GM12878 (cell line): ENCODE measurements at places on chromosomes 2 and 18.

GRCh38 chr2:204842661-204843485 lies 297.6 kb downstream of the PARD3B start:
- DNase-seq: no peak

- DNase-seq: no peak
Measured at GRCh38 chr2:207086136-207086535, 79.6 kb downstream of the KLF7 start.

DNA sequence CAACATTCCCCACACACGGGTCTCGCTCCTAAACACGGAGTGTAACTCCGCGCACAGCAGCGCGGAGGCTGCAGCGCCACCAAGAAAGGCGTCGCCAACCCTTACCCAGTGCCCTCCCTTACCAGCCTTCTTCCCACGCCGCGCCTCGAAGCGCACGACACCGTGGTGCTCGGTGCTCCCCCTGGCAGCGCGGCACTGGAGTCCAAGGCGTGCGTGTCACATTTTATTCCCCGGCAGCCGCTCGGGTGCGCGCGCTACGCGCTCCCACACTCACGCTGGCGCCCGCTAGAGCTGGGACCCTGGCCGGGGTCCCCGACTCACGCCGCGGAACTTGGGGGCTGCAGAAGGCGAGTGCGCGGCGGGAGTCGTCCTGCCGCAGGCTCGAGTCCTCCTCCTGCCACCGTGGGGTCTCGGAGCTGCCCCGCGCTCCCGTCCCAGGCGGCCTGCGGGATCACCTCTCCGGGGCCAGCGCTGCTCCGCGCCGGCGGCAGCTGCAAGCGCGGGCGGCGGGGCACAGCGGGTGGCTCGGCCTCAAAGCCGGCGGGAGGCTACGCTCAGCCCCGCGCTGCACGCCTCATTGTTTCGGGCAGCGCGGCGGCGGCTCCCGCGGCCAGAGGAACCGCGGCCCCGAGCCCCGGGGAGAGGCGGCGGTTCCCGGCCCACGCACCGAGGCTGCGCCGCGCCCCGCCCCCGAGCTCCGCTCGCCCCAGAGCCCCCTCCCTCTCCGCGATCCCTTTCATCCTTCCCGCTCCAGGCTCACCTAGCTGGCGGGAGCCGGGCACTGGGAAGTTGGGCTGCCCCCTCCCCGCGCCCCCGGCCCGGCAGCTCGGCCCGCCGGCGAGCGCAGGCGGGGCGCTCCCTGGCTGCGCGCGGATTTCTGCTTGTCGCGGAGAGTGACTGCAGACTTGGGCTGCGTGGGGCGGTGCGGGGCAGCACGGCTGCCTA lies at the start of gene ST6GAL2:
Gene ST6GAL2, minus strand, starts transcription at position 197 of the 945 bp plus-strand sequence. CDS start 42,190 bp downstream, outside the sequence.
- DNase-seq: no peak

- DNase-seq: no peak
Measured at GRCh38 chr2:19021721-19022120, 336.7 kb downstream of the OSR1 start.

DNA sequence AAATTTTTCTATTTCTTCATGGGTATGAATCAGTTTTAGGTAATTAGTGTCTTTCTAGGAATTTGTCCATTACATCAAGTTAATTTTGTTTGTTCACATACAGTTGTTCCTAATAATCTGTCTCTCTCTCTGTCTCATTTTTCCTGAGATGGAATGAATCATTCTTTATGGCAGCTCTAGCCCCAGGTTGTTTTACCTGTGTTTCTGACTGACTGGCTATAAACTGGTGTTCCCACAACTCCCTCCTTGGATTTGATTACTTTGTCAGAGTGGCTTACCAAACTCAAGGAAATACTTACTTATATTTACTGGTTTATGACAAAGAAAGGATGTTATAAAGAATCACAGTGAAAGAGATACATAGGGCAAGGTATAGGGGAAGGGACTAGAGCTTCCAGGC lies 15.1 kb downstream of the ADNP2 start:
- DNase-seq: no peak

GRCh38 chr2:127628767-127629614 lies 17.0 kb upstream of the GPR17 start:
- DNase-seq: no peak

GRCh38 chr2:239853121-239853520 lies 172.0 kb downstream of the NDUFA10 start:
- DNase-seq: no peak

- DNase-seq: no peak
Measured at GRCh38 chr2:202114795-202115194, 41.7 kb downstream of the KIAA2012 start.

GRCh38 chr2:197211881-197212342 lies 98.7 kb downstream of the ANKRD44 start:
- DNase-seq: no peak

DNA sequence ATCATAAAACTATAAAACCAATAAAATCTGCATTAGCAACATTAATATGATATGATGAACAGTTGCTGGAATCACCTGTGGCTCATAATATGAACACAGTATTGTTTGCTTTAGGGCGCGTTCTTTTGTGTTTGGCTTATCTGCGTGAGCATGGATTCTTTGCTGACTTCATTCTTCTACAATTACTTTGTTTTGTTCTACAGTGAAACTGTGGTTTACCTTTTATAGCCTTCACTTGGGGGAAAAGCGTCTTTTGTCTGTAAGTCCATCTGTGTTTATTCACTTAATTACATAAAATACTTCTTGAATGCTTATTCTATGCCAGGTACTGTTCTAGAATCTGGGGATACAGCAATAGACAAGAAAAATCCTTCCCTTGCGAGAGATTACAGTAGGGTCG lies 74.0 kb upstream of the SEC11C start:
- DNase-seq: no peak

DNA sequence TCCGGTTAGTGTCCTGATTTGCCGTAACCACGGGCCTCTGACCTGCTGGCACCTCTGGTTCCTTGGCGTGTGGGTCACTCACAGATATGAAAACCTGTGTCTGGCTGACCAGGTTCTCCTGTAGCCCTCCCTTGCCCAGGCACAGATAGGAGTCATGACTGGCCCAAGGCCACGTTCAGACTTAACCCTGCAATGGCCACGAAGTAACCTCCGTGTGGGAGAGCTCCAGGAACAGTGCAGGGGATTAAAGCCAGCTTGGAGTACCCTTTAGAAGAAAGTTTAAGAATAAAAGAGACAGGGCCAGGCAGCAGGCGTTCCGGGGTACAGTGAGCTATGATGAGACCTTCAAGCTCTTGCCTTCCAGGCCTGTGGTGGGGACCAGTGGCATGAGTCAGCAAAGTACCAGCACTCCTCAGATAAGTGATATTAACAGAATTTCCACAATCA lies 25.5 kb downstream of the CENPO start:
- DNase-seq: no peak

- no peak for DNase-seq
Measured at GRCh38 chr2:26647981-26648380, 6.8 kb upstream of the CIB4 start.

- no peak for DNase-seq
Measured at GRCh38 chr2:205129531-205129930, 552.8 kb upstream of the NRP2 start.

DNA sequence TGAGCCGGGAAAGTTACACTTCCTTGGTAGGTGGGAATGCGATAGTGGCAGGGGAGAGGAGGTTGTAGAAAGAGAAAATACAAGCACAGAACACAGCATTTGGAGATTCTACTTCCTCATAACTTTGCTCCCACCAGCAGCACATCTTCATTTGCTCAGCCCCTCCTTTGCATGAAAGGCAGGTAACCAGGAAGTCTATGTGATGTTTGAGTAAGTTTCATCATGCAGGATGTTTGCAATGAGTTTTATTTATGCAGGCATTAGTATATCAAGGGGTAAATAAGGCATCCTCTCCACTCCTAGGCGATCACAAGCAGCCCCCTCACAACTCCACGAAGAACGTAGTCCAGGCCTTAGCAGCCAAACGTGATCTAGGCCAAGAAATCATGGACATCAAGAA lies 5.0 kb downstream of the RNF152 start:
- no peak for DNase-seq

- no peak for DNase-seq
Measured at GRCh38 chr2:187542123-187542522, 12.1 kb downstream of the TFPI start.

DNA sequence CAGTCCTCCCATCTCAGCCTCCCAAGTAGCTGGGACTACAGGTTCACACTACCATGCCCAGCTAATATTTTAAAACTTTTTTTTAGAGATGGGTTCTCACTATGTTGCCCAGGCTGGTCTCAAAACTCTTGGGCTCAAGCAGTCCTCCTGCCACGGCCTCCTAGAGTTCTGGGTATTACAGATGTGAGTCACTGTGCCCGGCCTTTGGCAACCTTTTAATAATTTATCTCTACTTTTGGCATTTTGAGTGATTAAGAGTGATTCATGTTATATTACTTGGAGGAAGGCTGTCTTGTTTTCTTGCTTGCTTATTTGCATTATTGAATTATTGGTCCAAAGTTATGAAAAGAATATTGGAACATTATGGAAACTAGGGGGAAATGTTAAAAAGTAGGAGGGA lies 24.3 kb downstream of the NCOA1 start:
- no peak for DNase-seq

DNA sequence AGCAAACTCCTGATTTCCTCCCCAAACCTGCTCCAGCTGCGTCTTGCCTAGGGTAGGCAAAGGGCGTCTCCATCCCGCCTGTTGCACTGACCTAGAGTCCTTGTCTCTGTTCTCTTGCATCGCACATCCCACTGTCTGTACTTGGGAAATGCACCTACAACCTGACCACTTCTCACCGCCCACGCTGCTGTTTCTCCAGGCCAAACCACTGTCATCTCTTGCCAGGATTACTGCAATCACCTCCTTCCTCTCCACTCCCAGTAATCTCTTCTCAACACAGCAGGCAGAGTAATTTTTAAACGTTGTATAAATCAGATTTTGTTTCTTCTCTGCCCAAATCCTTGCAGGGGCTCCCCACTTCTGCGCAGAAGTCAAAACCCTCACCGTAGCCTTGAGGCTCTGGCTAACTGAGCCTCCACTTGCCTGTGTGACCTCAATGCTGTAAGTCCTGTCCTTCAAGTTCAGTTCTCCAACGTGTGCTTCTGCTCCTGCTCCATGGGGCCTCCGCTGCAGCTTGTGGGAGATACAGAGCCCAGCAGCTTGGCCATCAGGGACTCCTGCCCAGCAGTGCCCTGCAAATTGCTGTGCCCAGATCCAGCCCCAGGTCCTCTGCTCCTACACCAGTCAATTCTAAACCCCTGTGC lies 27.7 kb upstream of the SEMA4C start:
- DNase-seq: no peak

- DNase-seq: no peak
Measured at GRCh38 chr18:75936862-75937261, 509.4 kb upstream of the SMIM21 start.

DNA sequence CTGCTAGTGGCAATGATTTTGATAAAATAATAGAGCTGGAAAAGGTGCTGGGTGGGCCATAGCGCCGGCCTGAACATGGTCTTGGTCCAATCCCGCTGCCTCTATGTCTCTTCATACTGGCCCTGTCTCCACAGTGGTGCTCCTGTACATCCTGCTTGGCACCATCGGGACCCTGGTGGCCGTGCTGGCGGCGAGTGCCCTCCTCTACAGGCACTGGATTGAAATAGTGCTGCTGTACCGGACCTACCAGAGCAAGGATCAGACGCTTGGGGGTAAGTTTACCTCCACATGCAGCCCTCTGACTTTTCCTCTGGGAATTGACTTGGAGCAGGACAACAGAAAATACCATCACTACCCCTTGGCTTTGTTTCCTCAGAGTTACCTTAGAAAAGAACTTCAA lies 24.0 kb downstream of the IL18RAP start:
- DNase-seq: no peak

- no peak for DNase-seq
Measured at GRCh38 chr2:235377176-235377575, 116.7 kb upstream of the AGAP1 start.

- no peak for DNase-seq
Measured at GRCh38 chr18:71665131-71665530, 879.0 kb downstream of the CBLN2 start.

DNA sequence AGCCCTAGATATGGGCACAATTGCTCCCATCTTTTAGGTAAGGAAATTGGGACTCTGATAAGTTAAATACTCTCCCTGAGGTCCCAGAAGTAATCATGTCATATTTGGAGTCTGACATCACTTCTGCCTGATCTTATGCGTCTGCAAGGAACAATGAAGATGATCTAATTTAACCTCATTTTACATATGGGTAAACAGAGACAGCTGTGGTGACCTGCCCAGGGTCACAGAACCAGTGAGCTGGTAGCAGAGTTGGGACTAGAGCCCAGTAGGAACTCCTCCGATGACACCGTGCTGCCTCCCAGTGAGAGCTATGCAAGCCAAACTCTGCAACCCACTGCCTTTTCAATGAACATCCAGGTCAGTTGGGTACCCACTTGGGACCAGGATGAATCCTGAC lies 17.8 kb downstream of the CTAGE1 start:
- DNase-seq: no peak

GRCh38 chr18:72692595-72692994 lies 148.5 kb upstream of the CBLN2 start:
- no peak for DNase-seq

DNA sequence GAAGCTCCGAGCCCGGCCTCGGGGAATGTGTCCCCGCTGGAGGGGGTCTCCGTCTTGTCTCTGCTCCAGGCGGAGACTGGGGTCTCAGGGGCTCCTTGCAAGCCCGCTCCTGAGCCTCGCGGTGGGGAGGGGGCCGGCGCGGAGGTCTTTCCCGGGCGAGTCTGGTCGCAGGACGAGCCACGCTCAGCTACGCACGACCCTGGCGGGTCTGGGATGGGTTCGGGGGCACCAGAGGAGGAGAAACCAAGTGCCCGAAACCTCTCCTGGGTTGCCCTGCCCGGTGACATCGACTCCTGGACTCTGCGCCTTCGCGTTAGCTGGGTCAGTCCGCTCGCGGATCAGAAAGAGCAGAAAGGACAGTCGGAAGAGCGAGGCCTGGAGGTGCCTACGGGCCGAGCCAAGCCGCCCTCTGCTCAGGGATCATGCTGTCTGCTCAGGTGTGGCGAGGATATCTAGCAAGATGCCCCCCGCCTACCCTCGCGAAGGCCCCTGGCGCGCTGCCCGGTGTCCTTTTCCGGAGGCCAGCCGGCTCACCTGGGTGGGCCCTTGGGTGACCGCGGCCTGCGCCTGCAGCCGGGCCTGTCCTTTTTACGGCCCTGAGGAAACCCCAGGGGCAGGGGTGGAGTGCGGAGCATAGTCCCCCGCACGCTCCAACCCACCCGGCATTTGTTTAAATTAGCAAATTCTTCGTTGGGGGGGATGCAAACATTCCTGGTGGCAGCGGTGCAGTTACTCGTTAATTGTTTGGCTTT lies 58.7 kb downstream of the SNORC start:
- no peak for DNase-seq

DNA sequence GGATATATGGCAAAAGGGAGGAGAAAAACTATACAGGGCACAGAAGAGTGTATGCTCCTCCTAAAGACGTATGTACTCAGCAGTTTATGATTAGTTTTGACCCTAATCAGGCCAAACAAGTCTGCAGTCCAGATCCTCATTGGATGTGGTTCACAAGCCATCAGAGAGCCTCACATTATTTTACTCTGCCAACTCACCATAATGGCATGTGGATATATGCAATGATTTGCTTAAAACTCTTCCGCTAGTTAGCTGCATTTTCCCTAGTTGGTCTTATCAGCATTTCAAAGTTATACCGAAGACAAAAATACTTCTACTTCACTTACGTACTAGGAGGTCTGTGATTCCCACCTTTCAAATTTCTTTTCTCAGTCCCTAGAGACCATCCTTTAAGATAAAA lies 198.4 kb downstream of the CMPK2 start:
- no peak for DNase-seq

- no peak for DNase-seq
Measured at GRCh38 chr18:53153281-53153680, 813.3 kb downstream of the DCC start.
